Cortex of kidney (tissue), 1 donor: ENCODE measurements at places on chromosomes 5 and 9.

DNA sequence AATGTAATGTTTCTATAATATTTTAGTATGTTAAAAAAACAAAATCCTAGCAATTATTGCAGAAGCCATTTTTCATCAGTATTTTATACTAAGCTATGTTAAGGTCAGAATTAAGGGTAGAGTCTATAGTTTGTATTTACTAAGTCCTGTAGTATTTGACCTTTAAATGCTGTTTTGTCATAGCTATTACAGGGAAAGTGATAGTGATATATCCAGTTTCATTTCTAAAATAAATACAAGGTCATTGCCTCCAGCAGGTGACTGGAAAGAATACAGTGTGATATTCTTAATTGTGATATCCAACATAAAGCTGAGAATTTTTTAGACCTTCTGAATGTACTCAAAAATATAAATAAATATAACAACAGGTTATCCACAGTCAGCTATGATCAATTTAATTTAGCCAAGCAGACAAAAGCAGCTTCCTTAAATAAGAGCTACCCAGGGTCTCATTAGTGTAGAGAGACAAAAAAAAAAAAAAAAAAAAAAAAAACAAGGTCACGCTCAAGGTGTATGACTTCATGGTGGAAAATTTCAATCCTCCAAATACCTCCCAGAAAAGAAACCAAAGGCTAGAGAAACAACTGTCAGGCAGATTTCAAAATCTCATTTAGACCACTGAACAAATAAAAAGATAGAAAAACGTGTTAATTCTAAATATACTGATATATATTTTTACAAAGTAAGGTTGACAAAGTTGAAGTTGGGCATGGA lies 278.7 kb downstream of the HCN1 start:
- no peak for DNase-seq

- DNase-seq, result no peak
Measured at GRCh38 chr9:107612136-107612535, 122.6 kb upstream of the KLF4 start.

- DNase-seq, result no peak
Measured at GRCh38 chr5:164680216-164680615, 1174.8 kb downstream of the MAT2B start.

GRCh38 chr5:160679567-160680309 lies 172.3 kb downstream of the ATP10B start:
- DNase-seq, result no peak

GRCh38 chr5:27474395-27474794 lies 436.0 kb upstream of the CDH9 start:
- DNase-seq, result no peak

DNA sequence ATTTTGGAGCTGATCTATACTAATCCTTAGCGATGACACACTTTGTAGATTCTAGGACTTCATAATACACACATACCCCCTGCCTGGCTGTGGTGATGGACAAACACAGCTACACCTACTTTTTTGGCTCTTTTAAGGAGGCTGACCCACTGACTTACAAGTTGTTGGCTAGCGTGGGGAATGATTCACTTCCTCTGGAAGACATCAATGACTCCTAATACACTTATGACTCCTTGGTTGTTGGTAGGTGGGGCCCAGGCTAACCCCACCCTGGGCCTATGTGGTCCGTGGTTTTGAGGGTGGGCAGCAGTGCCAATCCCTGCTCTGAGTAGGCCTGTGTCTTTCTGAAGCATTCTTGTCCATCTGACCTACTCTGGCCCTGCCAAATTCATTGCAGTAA lies 144.4 kb downstream of the SLC12A2 start:
- no peak for DNase-seq

DNA sequence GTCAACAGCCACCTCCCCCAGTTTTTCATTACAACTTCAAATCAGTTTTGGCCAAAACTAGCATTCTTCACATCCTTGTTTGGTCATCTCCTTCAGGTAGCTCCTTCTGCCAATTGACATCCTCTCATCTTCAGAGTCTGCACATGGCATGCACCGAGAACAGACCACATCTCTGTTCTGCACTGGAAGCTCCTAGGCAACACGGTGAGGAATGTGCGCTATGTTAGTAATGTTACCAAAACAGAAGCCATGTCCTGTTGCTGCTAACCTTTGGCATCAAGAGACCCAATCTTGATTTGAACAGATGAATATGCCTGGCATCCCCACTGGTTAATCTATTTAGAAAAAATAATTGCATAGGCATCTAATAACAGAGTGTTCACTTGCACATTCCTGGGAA lies 5.1 kb upstream of the HK3 start:
- no peak for DNase-seq

DNA sequence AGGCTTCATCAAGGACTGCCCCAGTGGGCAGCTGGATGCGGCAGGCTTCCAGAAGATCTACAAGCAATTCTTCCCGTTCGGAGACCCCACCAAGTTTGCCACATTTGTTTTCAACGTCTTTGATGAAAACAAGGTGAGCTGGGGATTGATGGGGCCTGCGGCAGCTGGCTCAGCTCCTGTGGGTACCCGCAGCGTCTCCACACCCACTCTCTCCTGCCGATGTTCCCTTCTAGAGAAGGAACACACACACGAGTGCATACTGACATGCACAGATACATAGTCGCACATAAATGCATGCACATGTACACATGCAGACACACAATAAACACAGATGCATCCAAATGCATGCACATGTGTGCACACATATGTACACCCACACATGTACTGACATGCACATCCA lies 45.6 kb downstream of the NCS1 start:
- no peak for DNase-seq

DNA sequence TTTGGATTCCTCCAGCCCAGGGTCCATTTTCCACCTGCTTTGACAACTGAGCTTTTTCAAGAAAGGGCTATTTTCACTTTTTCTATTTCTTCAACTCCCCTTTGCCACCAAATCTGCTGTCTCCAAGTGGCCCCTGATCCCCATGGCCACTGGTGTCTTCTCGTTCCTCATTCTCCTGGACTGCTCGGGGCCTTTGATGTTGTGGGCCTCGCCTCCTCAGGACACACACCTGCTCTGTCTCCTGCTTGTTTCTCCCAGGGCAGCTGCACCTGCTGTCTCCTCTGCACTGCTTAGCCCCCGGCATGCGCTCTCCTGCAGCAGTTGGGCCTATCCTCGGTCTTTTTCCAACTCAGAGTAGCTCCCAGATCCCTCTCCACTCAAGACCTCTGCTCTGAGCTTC lies 16.3 kb upstream of the NANS start:
- DNase-seq, result no peak

DNA sequence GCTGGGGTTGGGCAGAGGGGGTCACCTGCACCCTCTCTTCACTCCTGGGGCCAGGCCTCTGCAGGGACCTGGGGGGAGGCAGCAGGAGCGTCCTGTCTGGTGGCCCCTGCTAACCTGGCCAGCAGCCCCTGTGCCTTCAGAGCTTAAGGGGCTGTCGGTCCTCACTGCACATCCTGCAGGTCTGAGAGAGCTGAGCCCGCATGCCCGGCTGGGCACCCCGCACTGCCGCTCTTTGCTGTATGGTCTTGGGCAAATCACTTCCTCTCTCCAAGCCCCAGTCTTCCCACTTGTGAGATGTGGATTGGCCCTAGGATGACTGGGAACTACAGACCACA lies 7.9 kb downstream of the FLT4 start:
- DNase-seq, result no peak

DNA sequence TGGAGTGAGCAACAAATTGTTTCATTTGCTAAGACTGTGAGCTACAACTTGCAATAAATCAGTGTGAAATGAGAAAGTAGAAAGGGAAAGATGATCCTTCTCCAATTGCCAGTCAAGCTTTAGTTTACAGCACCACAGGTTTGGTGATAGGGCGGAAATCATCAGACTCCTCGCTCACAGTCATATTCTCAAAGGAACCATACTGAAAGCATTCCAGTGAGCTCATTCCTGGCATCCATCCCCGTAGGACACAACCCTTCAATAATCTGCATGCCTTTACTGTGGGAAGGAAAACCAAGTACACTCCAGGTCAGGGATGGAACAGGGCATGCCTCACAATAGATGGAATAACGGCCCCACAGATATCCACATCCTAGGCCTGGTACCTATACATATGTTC lies 80.7 kb downstream of the FSTL4 start:
- DNase-seq, result no peak
